Thoracic aorta (tissue), 2 donors: ENCODE measurements at places on chromosomes 5 and 9. TPM values are rescaled to one million over a fixed set of nuclear protein-coding genes. Genes with fewer than 3 reads are reported as not detected.

Gene CLTA
- 127 TPM for total RNA-seq

DNA sequence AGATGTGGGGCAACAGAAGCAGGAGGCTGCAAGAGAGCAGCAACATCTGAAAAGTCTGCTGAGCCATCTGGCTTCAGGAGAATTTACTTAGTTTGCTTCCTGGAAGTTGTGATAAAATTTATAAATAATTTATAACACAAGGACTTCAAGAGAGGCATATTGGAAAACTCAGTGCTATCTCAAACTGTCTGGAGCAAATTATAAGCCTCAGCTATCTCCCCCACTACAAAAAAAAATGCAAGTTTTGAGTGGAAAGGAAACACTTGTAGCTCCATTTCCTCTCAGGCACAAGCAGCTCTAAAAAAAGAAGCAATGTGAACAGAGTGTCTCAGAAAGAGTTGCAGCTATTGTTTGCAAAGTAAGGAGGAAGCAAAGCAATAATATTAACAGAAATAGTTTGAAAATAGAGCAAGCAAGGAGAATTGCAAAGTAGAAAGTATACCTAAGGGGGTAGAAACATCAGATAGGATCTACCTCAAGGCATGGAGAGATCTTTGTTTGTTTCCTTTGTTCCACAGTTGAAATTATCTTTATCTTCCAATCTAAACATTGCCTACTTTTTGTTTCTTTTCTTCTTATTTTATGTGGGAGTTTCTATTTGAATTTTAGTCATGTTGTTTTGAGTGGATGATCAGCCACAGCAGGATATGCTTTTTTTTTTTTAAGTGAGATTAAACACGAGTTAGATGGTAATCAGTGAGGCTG is 55.9 kb upstream of the IL6ST start:
- H3K4me1 ChIP-seq: peaks cover 11% of the 10 kb centered on the region
- DNase-seq: no peak
- no peaks in the 10 kb centered on the region for H3K36me3 ChIP-seq
- H3K4me3 ChIP-seq: no peak overlapping the region
- no peak overlapping the region for H3K27ac ChIP-seq
- H3K27me3 ChIP-seq: no peaks in the 10 kb centered on the region

- no peaks in the 10 kb centered on the region for H3K4me1 ChIP-seq
- H3K27me3 ChIP-seq: no peaks in the 10 kb centered on the region
- no peaks in the 10 kb centered on the region for H3K36me3 ChIP-seq
- no peak for DNase-seq
- no peak overlapping the region for H3K4me3 ChIP-seq
Measured at GRCh38 chr5:51958473-51958872, 575.2 kb downstream of the ISL1 start.

Gene MAST4
- 30.5 TPM for total RNA-seq

DNA sequence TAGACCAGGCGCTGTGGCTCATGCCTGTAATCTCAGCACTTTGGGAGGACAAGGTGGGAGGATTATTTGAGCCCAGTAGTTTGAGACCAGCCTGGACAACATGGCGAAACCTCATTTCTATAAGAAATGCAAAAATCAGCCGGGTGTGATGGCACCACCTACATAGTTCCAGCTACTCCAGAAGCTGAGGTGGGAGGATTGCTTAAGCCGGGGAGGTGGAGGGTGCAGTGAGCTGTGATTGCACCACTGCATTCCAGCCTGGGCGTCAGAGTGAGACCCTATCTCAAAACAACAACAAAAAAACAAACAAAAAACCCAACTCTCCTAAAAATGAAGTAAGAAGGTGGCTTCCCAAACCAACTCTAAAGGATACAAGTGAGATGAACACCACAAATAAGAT is 23.0 kb downstream of the IARS1 start:
- H3K4me1 ChIP-seq: no peaks in the 10 kb centered on the region
- H3K4me3 ChIP-seq: no peak overlapping the region
- H3K27ac ChIP-seq: no peak overlapping the region
- no peak for DNase-seq
- no peaks in the 10 kb centered on the region for H3K27me3 ChIP-seq
